Stimulated activated CD8-positive, alpha-beta memory T cell treated with anti-CD3 and anti-CD28 coated beads, Interleukin-7, amount 100 ng/mL, for 1 hour (primary cell): ENCODE measurements at places on chromosomes 1 and 21.

DNA sequence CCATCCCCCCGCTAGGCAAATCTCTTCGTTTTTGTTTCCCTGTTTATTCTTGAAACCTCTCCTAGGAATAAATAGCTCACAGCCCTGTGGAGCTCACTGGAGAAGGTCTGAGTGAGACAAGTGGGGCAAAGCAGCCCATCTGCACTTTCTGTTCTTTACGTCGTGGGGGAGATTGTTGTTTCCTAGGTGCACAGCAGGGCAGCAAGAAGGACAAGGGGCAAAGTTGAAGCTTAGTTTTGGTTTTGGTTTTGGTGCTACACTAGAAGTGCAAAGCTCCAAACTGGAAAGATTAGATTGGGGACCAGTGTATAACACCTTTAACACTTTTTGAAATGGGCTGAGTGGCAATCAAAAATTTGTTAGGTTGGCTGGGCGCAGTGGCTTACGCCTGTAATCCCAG lies 76.6 kb downstream of the GPR88 start:
- no peak for DNase-seq

DNA sequence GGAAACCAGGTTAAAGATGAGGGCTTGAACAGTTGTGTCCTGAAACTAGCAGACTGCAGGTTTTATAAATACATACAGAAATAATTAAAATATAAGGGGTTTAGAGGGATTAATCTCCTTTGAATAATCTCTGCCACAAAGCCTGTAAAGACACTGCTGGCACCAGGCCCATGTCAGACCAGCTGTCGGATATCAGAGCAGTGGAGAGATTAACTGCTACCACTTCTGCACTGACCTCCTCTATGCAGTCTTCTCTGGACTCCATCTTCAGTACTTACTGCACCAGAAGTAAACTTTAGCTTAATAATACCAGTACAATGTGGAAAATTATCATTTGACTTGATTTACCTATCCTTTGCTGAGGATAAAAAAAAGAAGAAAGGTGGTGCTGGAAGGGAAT lies 128.6 kb downstream of the LHX4 start:
- DNase-seq: no peak

GRCh38 chr1:36534711-36535412 lies 52.1 kb upstream of the CSF3R start:
- DNase-seq: no peak

GRCh38 chr1:1062348-1063163 lies 11.6 kb downstream of the RNF223 start:
- DNase-seq: no peak

- no peak for DNase-seq
Measured at GRCh38 chr1:245690946-245691541, 536.3 kb downstream of the KIF26B start.

GRCh38 chr1:85577419-85578320 lies 2.9 kb upstream of the CCN1 start:
- DNase-seq: no peak

DNA sequence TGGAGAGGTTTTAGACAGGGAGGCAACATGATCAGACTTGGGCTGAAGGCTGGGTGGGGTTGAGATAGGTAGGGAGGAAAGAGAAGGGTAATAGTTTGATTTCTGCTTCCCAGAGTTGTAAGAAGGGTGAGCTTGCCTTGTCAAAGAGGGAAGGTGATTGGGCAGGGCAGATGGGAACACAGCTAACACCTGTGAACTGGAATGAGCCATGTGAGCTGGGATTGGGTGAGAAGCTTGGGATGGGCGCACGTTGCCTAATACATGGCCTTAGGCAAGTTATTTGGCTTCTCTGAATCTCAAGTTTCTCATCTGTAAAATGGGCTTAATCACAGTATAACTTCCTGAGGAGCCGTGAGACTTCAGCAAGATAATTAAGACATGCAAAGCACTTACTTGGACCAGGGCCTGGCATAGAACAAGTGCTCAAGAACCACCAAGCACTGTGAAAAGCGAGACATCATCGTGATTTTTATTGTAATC lies 33.8 kb upstream of the ID3 start:
- DNase-seq: no peak

- no peak for DNase-seq
Measured at GRCh38 chr1:84785271-84786036, 95.2 kb upstream of the SSX2IP start.

DNA sequence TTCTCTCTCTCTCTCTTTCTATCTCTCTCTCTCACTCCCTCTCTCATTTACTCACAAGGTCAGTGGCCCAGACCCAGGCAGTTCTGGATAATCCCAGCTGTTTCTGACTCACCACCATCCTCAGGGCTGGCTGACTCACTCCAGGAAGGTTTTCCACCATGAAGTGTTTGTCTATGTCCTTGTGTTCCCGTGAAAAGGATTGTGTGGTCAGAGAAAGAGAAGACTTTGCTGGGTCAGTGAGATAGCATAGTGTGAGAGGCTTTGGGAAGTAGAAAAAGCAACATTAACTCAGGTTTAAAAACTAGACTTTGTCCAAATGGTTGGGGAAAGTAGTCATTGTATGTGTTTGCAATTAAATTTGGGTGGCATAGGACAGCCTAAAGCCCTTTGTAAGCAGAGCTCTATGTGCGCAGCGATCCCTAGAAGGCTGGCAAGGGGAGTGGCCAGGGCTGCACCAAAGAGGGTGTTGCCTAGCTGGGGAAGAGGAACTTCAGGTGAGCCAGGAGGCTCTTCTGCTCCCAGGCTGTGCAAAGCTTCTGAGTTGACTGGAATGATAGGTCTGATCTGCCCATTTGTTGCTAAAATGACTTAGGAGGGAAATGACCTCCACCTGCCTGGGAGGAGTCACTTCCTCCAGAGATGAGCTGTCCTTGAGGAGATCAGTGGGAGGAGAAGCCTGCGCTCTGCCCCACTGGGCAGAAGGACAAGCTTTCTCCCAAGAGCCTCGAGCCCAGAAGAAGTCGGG lies 4.9 kb upstream of the CAPN2 start:
- no peak for DNase-seq

GRCh38 chr1:213931836-213932235 lies 55.9 kb upstream of the PROX1 start:
- DNase-seq: no peak

- no peak for DNase-seq
Measured at GRCh38 chr1:219397511-219397910, 215.4 kb downstream of the ZC3H11B start.

DNA sequence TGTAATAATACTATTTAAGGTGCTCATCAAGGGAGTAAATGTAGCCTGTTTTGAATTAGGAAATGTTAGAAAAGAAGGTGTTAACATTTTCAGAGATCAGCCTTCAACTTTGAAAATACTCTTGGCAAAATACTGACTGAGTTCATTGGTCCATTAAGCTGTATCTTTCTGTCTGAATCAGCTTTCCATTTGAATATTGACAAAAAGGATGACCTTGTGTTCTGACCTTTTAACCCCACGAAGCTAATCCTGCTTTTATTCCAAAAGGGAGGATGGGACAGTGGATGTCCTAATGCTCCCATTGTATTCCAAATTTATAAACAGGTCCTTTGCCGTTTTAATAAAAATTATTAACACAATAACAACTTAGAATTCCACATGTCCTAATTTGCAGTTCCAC lies 259.7 kb upstream of the NRIP1 start:
- DNase-seq: no peak
